ENCODE measurements at places on chromosomes 2 and 18.

DNA sequence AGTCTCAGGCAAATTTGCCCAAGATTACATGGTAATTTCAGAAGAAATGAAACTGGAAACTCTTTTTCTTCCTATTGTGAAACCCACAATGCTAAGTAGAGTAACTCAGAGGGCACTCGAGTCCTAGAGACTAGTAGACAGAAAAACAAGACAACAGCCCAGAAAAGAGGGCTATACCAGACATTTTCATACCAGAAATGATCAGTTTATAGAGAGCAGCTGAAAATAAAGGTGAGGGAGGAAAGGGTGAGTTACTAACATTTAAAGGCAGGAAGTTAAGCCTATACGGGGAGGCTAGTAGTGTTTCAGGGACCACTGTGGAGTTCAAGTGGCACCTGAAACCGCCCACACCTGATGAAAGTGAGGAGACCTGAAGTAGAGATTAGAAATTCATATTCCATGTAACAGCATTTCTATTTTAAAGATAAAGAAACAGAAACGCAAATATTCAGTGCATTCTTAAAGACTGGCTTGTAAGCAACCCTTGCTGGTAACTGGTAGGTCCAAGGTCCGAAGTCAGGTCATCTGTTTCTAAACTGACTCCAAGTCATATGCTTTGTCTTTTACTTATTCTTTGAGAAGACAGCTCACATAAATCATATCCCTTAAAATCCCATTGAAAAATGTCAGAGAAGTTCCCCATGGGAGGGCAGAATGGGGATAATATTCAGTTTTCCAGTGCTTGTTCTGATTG, 145.1 kb upstream of the ITGB6 start:
- DNase-seq, result no peak

- DNase-seq, result no peak
These were observed 152.7 kb upstream of the HDAC4 start for GRCh38 chr2:239553376-239554000.

DNA sequence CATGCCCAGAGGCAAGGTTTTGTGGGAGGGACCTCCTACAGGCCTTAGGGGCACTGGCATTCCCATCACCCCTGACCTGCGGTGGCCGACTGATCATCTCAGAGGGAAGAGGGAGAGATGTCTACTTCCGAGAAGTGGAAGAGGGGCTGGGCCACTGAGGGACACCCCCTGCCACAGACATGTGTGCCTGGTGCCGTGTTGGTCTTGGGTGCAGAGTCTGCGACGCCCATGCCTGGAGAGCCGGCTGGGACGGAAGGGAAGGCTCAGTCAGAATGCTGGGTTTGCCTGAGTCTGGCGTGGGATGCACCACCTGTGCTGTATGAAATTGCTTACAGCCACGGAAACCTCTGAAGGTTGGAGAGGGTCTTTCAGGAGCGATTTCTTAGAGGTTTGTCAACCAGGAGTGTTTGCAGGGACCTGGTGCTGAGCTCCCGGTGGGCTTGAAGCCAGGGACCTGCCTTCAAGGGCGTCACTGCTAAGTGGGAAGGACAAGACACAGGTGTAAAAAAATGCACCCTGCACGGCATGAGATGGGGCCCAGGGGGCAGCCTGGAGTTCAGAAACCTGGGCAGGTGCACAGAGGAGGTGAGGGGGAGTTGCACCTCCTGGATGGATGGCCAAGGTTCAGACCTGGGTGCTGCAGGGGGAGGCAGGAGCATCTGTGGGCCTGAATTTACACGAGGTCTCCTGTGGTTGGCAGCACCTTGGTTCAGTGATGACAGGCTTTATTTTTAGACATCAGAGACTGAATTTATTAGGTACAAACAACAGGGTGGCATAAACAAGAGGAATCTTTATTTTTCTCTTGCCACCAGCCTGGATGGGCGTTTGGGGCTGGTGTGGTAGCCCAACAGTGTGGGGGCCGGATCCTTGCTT, 100.3 kb downstream of the CTIF start:
- no peak for DNase-seq

- DNase-seq, result no peak
These were observed 99.0 kb upstream of the ID2 start for GRCh38 chr2:8582651-8583399.

DNA sequence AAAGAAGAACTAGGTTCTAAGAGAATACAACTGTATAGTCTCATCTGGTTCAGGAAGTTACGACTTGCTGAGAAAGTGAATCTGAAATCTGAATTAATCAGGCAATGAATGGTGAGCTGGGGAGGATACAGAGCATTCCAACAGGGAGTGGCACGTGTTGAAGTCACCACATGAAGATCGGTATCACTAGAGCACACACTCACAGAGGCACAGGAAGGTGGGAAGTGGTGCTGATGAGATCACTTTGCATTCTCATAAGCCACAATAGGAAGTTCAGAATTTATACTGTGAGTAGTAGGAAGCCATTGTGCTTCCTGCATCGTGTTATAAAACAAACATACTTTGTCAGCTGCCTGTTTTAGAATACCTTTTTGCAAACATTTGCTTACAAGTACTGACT, 615.0 kb upstream of the DDX18 start:
- DNase-seq, result no peak

DNA sequence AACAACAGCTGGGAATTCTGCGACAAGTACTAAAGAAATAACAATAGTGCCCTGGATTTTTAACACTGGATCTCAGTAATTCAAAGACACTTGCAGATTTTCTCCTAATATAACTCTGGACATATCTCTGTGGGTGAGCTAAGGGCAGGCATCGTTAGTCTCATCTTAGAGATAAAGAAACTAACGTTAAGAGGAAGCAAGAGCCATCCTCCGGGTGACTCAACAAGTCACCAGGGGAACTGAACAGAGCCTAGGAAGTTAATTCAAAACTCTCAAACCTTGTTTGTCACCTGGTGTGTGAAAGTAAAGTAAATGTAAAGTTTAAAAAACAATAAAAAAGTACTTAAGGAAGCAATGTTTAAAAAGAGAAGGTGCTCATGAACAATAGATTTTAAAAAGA, 41.6 kb upstream of the NRP2 start:
- no peak for DNase-seq

DNA sequence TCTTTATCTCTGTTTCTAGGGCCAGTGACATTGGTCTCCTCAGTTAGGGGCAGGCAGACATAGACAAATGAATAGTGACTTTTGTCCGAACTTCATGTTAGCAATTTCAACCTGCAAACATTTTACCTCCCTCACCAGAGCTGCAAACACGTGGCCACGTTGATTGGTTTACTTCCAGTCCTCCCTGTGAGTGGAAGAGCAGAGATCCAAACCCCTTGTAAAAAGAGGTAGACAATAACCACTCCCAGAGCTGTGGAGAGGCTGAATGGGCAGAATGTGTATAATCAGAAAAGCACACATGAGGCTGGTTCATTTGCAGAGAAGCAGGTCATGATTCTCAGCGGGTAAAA, 31.1 kb downstream of the CTIF start:
- no peak for DNase-seq

DNA sequence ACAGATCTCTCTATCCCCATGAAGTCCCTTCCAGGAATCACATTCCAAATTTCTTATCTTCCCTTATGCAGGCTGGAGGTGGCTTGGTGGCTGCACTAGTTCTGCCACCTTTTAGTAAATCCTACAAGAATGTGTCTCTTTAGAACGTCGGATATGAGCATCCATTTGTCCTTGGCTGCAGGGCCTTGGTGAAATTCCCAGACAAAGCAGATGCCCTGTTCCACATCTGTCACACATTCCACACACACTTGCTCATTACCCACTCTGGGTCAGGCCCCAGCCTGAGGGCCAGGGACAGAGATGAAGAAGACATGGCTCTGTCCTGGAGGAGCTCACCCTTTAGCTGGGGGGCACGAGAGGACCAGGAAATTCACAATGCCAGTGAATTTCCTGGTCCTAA, 31.2 kb upstream of the GPR17 start:
- DNase-seq, result no peak

DNA sequence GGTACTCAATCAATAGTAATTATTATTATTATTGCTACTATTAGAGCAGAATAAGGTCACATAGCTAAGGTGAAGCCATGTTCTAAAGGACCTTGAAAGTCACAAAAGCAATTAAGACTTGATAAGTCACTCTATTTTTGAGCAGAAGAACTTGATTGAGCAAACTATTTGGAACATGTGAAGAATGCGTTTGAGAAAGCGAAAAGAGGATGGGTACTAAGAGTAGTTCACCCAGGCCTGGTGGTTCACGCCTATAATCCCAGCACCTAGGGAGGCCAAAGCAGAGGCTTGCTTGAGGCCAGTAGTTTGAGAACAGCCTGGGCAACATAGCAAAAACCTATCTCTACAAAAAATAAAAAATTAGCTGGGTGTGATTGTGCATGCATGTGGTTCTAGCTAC, 7.2 kb upstream of the RTN4 start:
- no peak for DNase-seq

- no peak for DNase-seq
These were observed 138.9 kb upstream of the SETBP1 start for GRCh38 chr18:44541781-44542180.

DNA sequence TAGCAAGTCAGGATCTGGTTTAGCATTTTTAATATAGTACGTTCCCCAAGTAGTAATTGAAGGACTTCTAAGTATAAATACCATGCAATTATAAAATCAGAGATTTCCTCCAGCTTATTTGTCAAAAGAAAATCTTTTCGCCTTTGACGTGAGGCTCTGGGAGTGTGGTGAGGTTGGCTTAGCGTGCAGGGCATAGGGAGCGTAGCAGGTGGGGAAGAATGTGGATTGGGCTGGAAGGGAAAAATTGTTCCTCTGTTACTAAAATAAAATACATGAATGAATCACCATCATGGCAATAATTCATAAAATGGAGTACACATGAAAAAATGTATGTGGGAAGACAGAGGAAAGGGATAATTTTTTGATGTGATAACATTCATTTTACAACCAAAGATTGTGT, 5.4 kb upstream of the IL1RL2 start:
- DNase-seq, result no peak

DNA sequence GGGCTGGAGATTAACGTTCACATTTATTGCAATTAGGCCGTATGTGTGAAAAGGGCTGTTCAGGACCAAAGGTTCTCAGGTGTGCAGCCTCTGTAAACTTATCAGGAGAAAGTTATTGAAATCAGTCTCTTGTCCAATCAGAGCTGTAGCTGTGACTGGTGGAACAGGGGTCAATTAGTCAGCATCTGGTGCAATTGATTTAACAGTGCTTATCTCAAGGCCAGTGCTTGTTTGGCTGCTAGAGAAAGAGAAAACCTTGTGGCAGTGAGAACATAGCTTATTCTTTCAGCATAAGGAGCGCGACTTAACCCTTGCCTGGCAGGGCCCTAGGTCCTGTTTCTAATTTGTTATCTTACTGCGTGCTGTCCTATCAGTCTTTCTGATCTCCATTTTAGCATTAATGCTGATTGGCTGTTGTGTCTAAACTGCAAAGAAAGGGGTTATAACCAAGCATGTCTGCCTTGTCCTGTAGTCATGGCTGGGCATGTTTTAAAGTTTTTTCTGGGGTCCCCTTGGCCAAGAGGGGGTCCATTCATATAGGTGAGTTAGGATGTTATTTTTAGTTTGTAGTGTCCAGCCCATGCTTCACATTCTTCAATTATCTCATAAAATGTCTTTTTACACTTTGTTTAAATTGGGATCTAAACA, 66.4 kb downstream of the CYB5A start:
- DNase-seq, result no peak

- DNase-seq, result no peak
These were observed 35.8 kb downstream of the DARS1 start for GRCh38 chr2:135949451-135950234.

Data from activated CD8-positive, alpha-beta memory T cell treated with anti-CD3 and anti-CD28 coated beads, Interleukin-2, amount 10 ng/mL, durations not matched to agents 7 days and 5 days (primary cell).